ENCODE measurements at places on chromosomes 12 and 14.

DNA sequence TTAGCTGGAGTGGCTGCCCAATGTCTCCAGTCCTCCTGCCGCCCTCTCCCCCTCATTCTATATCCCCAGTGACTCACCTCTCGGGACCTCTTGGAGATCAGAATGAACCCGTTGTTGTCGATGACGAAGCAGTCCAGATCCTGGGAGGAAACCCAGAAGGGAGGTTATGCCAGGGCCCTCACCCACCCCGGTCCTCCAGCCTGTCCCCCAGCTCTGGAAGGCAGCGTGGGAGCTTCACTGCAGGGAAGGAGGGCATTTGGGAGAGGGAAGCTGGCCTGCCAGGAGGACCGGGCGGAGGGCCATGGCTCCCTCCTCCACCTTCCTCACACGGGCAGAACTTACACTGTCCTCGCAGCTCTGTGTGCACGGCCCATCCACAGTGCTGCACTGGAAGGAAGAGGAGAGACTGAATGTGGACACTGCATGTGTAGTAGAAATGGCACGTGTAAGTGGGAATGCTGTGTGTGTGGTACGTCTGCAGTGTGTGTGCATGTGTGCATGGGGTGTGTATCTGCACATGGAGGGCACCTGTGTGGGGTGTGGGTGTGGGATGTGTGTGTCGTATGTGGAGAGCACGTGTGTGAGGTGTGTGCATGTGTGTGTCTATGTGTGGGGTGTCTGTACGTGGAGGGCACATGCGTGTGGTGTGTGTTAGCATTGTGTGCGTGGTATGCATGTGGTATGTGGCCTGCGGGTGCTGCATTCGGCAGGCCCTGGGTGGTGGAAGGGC, 10.0 kb upstream of the LRTM2 start:
- no peak for DNase-seq

- peak; percentile 39 for DNase-seq
Observed at GRCh38 chr12:95848575-95849388, 10.0 kb upstream of the SNRPF start.

DNA sequence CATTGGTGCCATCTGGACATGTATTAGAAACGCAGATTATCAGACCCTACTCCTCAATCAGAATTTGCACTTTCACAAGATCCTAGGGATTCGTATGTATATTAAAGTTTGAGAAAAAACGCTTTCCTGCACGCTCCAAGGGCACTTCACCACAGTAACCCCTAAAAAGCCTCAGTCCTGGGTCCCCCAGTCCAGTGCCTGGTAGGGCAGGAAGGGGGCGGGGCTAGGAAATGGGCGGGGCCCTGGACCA, 369 bp downstream of the DEPDC4 start:
- DNase-seq: peak; percentile 94

DNA sequence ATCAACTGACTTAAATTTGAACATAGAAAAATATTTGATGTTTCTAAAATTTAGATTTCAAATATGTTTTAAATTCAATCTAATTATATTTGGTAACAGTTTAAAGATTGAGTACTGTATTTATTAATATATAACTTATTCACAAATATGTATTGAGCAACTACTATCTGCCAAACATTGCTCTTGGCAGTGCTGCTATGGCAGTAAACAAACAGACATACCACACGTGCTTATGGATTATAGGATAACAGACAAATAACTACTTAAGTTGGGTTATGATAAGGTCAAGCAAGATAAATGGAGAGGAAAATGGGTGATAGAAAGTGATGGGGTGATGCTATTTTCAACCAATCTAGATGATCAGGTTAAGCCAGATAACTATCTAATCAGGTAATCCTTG, 538.1 kb downstream of the C12orf50 start:
- DNase-seq: no peak

GRCh38 chr12:123199936-123200335, 33.0 kb downstream of the MPHOSPH9 start:
- no peak for DNase-seq
